ENCODE measurements at places on chromosomes 4 and X.

- H3K36me3 ChIP-seq, result no peaks in the 10 kb centered on the region
- H3K27me3 ChIP-seq, result no peaks in the 10 kb centered on the region
- no peak overlapping the region for H3K4me3 ChIP-seq
- H3K27ac ChIP-seq, result no peak overlapping the region
- no peaks in the 10 kb centered on the region for H3K4me1 ChIP-seq
- peak; percentile 31 for ATAC-seq
Measured at GRCh38 chr4:24770032-24770584, 25.3 kb upstream of the SOD3 start.

- H3K27ac ChIP-seq, result no peak overlapping the region
- no peak for ATAC-seq
- H3K27me3 ChIP-seq, result no peaks in the 10 kb centered on the region
- no peaks in the 10 kb centered on the region for H3K36me3 ChIP-seq
Measured at GRCh38 chrX:51420610-51421009, 75.8 kb downstream of the NUDT11 start.

DNA sequence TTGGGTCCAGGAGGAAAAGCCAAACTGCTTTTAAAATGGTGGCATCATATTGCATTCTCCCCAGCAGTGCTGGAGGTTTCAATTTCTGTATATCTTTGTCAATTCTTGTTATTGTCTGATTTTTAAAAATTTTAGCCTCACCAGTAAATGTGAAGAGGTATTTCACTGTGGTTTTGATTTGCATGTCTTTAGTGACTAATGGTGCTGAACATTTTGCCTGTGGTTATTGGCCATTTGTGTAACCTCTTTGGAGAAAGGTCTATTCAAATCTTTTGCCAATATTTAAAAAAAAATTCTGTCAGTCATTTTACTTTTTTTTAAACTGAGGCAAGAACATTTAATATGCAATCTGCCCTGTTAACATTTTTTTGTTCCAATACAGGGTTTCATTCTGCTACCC lies 322.1 kb downstream of the TLL1 start:
- no peak overlapping the region for H3K27ac ChIP-seq
- H3K4me1 ChIP-seq, result no peaks in the 10 kb centered on the region
- no peak overlapping the region for H3K4me3 ChIP-seq
- ATAC-seq, result no peak
- no peaks in the 10 kb centered on the region for H3K36me3 ChIP-seq

DNA sequence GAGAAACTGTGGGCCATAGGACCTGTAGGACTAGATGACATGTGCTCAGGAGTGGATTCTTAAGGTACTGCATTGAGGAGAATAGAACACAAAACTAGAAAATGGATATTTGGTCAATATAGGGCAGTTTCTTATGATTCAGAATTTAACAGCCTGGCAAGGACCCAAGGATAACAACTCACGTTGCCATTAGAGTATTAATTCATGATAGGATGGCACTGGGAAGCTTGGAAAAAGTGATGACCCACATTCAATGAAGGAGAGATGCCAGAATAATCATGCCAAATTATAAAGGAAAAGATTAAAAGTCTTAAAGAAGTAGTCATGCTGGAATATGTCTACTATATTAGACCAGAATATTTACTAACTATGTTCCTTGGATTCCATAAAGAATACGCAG lies 594.5 kb downstream of the ANKRD50 start:
- no peak overlapping the region for H3K27ac ChIP-seq
- ATAC-seq, result no peak
- no peaks in the 10 kb centered on the region for H3K27me3 ChIP-seq
- no peaks in the 10 kb centered on the region for H3K36me3 ChIP-seq
- no peak overlapping the region for H3K4me3 ChIP-seq
